ENCODE measurements at places on chromosomes 2 and 18.

DNA sequence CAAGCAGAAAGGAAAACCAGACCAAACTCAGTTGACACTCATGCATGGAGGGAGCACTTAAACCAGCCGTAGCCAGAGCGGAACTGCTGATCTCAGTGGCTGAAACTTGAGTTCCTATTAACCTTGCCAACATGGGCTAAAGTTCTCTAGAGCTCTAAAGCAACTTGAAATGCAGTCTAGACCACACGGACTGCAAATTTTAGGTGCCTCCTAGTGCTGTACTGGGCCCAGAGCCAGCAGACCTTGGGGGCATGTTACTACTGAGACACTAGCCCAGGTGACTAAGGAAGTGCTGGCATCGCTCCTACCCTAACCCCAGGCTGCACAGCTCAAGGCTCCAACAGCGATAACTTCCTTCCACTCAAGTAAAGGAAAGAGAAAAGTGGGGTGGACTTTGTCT is 236.5 kb downstream of the AKAIN1 start:
- DNase-seq = no peak

GRCh38 chr2:69452687-69453086 is 15.5 kb upstream of the NFU1 start:
- DNase-seq = no peak

- DNase-seq = no peak
Measured at GRCh38 chr2:2777213-2777612, 446.1 kb upstream of the MYT1L start.

DNA sequence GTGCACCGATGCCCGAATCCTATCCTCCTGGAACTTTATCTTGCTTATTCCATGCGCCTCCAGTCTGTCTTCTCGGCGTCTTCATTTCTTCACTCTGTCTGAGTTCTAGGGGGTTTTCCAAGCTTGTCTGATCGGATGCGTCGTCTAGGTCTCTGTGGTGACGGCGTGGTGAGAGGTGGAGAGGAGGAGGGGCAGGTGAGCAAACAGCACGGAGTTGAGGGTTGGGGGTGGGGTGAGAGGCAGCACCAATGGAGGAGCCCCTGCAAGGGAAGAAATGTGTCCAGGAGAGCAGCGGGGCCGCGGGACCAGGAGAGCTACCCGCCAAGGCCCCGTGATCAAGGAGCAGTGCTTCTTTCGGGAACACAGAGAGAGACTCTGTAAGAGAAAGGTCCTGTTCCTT is 131.3 kb upstream of the TWIST2 start:
- no peak for DNase-seq

DNA sequence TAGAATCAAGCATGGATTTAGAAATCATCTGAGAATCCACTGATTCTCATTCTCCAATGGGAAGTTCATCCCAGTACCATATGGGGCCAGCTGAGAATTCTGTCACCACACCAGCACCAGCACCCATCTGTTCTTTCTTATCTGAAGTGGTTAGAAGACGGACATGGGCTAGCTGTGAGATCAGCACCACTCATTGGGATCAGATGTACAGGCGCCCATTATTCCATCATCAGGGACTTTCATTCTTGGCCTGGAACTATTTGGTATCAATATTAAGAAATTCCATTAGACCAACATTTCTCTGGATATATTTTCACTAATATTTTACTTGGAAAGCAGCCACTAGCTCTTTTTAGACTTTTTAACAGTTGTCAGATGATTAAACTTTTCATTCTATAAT is 185.9 kb upstream of the LINC00305 start:
- DNase-seq = no peak

GRCh38 chr2:20663196-20664070 is 3.5 kb upstream of the GDF7 start:
- no peak for DNase-seq

DNA sequence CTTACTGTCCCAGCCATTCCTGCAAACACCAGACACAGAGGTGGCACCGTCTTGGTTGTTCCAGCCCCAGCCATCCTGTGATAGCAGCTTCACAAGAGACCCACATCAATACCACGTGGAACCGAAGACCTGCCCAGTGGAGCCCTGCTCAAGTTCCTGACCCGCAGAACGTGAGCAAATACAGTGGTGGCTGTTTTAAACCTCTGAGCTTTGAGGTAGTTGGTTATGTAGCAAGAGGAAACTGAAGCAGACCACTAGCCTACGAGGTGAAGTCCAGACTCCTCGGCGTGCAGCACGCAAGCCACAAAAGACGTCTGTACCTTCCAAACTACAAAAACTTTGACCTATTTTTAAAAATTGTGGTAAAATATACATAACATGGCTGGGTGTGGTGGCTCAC is 96.1 kb upstream of the ODC1 start:
- DNase-seq = no peak

DNA sequence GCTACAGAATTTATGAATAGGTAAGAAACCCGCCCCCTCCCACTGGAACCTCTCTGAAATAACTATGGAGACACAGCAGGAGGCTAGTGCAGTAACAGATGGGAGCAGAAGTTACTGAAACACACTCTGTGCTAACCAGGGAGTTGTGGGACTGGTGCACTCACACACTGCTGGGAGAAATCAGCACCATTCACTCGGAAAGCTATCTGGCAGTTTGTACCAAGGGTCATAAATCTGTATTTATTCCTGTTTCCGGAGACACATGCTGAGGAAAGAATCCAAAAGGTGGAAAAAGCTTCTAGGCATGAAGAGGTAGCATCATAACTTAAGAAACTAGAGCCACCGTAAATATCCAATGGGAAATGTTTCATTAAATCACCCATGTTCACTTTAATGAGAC is 39.9 kb downstream of the TGFA start:
- no peak for DNase-seq

DNA sequence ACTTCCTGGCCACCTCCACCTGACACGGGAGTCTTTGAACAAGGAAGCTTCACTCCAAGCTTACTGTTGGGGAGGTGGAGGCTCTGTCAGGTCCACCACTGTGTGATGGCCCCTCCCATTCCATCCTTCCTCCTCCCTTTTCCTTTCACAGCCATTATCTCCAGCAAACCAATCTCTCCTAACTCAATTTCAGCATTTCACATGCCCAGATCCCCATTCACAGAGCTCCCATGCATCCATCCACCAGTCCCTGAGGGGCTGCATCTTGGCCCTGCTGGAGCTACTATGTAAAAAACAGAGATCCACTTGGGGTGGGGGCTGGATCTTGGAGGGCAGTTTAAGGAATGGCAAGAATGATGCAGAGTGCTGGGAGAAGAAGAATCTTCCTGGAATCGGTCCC is 129.0 kb upstream of the COPS8 start:
- DNase-seq = no peak

GRCh38 chr18:74416124-74416523 is 41.0 kb downstream of the DIPK1C start:
- peak; percentile 19 for DNase-seq

- DNase-seq = no peak
Measured at GRCh38 chr2:182863642-182864041, 2.8 kb downstream of the FRZB start.

GRCh38 chr2:44844651-44845270 is 96.7 kb upstream of the SIX3 start:
- DNase-seq = no peak

All from kidney (tissue), 22 donors.